ENCODE measurements at places on chromosomes 4 and X.

DNA sequence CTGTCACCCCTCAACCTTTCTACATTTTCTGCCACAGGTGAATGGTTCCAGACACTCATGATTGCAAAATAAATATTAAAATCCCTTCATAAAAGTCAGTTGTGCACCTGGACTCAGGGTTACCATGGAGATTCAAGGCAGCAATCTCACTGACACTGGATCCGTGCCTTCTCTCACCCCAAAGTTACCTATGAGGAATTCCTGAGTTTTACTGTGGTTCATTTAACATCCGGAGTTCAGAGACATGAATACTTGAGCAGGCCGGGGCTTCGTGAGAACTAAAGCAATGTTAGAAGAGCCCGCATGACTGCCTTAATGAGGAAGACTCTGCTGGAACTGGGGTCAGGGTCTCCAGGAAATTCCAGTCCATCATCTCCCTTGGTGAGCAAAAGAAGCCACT is 12.5 kb upstream of the CLNK start:
- no peak for DNase-seq

GRCh38 chrX:57070185-57070984 is 51.0 kb downstream of the SPIN2B start:
- DNase-seq: no peak

- DNase-seq: no peak
These were observed 148.9 kb downstream of the OPHN1 start for GRCh38 chrX:68284281-68284904.

DNA sequence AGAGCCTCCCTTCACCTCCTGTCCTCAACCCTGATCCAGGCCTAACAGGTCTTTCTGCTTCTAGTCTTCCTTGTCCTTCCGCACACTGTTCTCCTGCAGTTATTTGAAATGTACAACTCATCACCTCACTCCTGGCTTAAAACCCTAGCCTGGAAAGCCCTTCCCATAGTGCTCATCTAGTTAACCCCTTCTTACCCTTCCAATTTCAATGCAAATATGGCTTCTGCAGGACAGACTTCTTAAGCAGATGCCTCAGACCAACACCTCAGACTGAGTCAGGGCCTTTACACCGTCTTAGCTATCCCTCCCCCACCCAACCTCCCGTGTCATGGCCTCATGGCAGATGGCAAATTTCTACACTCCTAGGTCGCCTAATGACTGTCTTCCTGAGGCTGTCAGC is 130.4 kb downstream of the BCOR start:
- no peak for DNase-seq

DNA sequence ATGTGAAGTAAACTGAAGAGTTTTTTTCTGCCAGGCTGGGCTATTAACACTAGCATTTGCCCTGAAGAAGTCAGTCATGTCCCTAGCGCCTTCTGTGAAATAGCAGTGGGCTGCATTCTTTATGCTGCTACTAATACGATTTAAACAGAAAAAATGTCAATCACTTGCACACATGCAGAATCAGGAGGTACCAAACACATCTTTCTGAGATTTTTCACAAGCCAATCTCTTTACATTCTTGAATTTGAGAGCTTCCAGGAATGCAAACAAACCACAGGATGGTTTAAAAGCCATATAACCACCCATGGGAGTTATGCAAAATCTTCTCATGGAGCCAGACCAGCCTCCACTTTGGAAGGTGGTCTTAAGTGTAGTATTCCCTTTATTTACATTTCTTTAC is 220.1 kb downstream of the IQCM start:
- DNase-seq: no peak

DNA sequence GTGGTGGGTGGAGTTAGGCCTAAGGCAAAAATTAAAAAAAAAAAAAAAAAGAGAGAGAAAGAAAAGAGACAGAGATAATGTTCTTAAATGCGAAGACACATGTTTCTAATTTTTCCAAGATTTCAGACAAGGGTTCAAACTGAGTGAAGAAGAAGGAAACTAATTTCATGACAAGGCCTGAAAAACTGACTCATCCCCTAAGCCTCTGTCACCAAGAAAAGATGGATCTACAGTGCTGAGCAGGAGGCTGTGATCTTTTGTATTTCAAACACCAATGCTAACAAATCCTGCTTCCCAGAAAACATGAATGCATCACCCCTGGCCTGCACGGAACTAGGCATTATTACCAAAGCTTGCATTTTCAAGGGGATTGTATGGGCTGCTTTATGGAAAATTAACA is 75.3 kb downstream of the PPARGC1A start:
- no peak for DNase-seq

GRCh38 chr4:132540268-132540667 is 608.8 kb upstream of the PCDH10 start:
- no peak for DNase-seq

GRCh38 chr4:14100349-14100748 is 472.8 kb upstream of the BOD1L1 start:
- no peak for DNase-seq

- peak; percentile 93 for DNase-seq
These were observed 56.7 kb downstream of the PRPS1 start for GRCh38 chrX:107684956-107685385.

GRCh38 chrX:31136144-31136611 is 64.3 kb upstream of the FTHL17 start:
- DNase-seq: no peak

- DNase-seq: peak; percentile 2
These were observed 1516.4 kb upstream of the PABPC4L start for GRCh38 chr4:135718019-135718418.

DNA sequence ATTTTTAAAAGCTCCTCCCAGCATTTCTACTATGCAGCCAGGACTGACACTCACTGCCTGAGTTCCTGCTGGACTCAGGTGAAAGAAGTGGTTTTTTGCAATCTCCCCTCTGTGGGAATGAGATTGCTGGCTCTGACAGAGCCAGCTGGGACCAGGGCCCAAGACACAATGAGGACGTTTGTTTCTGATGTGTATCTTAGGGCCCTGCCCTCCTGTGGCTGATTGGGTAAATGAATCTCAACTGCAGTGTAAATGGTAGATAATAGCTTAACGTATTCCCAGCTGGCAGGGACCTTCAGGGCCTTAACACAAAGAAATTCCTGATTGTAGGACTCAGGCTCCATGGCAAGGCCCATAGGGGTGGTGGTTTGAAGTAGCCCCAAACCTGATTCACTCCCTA is 85.8 kb upstream of the PRPS1 start:
- peak; percentile 22 for DNase-seq

DNA sequence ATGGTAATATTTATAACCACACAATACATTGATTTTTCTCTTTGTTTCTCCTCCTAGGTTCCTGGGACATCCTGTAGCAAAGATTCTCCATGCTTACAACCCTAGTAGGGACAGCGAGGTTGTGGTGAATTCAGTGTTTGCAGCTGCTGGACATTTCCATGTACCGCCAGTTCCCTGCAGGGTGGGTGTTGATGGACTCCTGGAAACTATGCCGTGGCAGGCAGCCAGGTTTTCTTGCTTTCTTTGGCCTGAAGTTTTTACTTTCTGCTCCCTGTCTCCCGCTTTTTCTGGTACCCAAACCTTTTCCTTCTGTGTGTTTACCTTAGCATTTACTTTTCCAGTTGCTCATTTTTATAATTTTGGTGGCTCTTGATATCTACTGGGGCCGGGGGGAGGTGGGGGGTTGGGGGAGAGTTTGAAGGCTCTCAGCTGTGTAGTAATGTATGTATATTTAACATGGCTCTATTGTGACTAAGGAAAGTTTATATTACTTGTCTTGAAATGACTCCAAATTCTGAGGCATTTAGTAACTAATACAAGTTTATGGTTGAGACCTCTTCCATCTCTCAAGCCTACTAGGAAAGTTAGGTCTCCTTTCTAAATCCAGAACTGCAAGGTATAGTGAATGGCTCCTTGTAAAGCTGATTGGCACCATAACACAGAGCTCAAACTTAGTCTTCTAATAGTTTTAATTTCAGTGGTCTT is 89.7 kb downstream of the TMEM131L start:
- DNase-seq: peak; percentile 67

GRCh38 chrX:131789664-131790063 is 233.4 kb upstream of the STK26 start:
- no peak for DNase-seq

GRCh38 chr4:24249972-24250371 is 334.4 kb downstream of the DHX15 start:
- no peak for DNase-seq

DNA sequence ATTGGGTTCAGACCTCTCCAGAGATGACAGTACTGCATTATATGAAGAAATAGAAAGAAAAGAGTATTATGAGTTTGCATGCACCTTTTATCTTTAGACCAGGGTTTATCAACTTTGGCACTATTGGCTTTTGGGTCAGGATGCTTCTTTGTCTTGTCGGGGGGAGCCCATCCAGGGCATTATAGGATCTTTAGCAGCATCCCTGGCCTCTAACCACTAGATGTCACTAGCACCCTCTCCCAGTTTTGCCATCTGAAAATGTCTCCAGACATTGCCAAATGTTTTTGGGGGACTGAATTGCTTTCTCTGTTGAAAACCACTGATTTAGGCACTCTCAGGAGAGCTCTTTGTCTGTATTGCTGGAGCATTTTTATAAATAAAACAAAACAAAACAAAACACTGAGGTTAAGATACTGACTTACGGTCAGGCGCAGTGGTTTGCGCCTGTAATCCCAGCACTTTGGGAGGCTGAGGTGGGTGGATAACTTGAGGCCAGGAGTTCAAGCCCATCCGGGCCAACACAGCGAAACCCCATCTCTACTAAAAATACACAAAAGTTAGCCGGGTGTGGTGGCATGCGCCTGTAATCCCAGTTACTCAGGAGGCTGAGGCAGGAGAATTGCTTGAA is 23.6 kb downstream of the CA5B start:
- DNase-seq: peak; percentile 54

DNA sequence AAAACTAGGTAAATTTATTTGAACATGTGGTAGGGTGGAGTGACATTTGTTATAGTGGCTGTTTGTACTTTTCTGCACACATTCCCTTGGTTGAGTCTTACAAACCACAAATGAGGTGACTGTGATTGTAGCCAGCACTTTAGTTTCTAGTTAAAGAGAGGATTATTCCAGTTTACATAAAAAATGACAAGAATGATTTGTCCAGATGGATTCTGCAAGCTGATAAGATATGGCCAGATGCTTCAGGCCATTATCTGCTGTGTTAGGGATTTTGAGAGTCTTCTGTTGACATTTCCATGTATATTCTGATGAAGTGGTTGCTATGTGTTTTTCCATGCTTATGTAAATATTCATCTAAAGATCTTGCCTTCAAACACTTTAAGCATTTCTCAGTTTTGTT is 31.0 kb upstream of the PDE5A start:
- no peak for DNase-seq

GRCh38 chr4:87524456-87524855 is 4.7 kb downstream of the SPARCL1 start:
- DNase-seq: no peak

DNA sequence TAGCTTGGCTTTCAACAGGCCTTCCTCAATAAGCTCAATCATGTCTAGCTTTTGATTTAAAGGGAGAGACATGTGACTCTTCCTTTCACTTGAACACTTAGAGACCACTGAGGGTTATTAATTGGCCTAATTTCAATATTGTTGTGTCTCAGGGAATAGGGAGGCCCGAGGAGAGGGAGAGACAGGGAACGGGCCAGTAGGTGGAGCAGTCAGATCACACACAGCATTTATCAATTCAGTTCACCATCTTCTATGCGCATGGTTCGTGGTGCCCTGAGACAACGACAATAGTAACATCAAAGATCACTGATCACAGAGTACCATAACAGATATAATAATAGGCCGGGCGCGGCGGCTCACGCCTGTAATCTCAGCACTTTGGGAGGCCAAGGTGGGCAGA is 17.8 kb downstream of the ZNF81 start:
- peak; percentile 17 for DNase-seq

DNA sequence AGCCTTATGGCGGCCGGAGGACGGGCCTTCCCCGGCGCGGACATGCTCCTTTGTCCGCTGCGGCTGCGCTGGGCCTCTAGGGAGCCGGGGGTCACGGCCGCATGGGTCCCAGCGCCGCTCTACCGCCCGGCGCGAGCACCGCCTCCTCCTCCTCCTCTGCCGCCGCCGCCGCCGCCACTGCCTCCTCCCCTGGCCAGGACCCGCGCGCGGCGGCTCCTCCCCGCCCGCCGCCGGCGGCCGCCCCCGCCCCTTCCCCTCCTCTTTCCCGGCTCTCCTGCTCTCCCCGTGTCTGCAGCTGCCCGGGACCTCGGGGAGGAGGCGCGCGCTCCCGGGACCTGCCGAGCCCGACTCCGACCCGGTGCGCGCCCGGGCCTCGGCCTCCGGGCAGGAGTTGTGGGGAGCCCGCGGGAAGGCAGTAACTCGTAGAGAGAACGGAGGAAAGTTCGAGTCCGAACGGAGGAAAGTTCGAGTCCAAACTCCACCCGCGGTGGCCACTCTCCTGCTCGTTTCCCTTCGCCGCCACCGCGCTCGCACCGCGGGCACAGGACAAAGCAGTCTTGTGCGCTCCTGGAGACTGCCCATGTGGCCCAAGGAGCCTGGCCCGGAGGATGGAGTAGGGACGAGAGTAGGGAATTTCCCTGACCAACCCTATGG is at the start of gene ADGRA3:
Gene ADGRA3, minus strand, starts transcription at position 179 of the 654 bp plus-strand sequence. CDS start 282 bp downstream, outside the sequence.
- DNase-seq: peak; percentile 74

GRCh38 chr4:140095694-140096482 is 58.1 kb downstream of the MAML3 start:
- peak; percentile 65 for DNase-seq

DNA sequence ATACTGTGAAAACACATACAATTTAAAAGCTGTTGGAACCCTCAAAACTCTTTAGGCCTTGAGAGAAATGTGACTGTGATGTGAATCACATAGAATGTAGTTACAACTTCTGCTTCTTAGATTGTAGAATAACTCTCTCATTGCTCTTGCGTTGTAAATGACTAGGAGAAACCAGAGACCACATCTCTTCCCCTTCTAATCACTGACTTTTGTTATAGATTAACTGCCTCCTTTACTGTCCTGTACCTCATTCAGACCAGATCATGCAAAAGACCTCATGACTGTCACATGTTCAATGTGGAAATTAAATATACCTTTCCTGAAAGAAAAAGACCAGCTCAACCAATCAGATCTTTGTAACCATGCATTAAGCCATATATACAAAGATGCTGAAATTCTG is 43.2 kb upstream of the NEIL3 start:
- no peak for DNase-seq

GRCh38 chr4:14539246-14539645 is 463.0 kb upstream of the CPEB2 start:
- DNase-seq: peak; percentile 27

GRCh38 chr4:159706704-159707103 is 603.8 kb downstream of the RAPGEF2 start:
- DNase-seq: no peak

- DNase-seq: no peak
These were observed 23.4 kb downstream of the ACOX3 start for GRCh38 chr4:8417071-8417614.

- no peak for DNase-seq
These were observed 337.8 kb upstream of the NOCT start for GRCh38 chr4:138677748-138678147.

GRCh38 chr4:19540859-19541540 is 710.7 kb upstream of the SLIT2 start:
- DNase-seq: no peak

DNA sequence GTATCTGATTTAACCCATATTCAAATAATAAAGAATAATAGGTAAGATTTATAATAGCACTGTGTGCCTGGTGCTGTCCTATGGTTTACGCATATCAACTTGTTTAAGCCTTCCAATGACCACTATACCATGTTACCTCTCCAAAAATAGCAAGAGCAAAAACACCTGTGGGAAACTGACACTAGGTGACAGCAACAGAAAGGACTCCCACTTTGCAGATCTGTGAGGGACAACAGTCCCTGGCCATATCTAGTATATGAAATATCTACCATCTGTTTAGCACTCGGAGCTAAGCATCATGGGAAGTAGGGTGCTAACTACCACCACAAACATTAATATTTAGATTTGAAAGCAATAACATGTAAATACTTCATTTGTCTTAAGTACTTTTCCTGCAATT is 55.7 kb upstream of the TXK start:
- DNase-seq: no peak
